Head of caudate nucleus (tissue), 42 donors: ENCODE measurements at places on chromosomes 2 and 18.

- peak; percentile 59 for DNase-seq
Observed at GRCh38 chr2:231800493-231801091, 14.3 kb downstream of the COPS7B start.

DNA sequence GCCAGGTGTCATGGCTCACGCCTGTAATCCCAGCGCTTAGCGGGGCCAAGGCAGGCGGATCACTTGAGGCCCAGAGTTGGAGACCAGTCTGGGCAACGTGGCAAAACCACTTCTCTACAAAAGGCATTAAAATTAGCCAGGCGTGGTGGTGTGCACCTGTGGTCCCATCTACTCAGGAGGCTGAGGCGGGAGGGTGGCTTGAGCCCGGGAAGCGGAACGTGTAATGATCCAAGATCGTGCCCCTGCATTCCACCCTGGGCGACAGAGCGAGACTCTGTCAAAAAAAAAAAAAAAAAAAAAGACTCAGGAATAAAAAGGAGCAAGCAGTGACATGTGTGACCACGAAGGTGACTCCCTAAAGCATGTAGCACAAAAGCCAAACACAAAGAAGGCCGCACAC, 50.1 kb upstream of the SALL3 start:
- no peak for DNase-seq

- DNase-seq: peak; percentile 58
Observed at GRCh38 chr2:11688222-11689069, 18.5 kb upstream of the NTSR2 start.

GRCh38 chr2:106534471-106534870, 47.3 kb downstream of the CD8B2 start:
- DNase-seq: no peak

DNA sequence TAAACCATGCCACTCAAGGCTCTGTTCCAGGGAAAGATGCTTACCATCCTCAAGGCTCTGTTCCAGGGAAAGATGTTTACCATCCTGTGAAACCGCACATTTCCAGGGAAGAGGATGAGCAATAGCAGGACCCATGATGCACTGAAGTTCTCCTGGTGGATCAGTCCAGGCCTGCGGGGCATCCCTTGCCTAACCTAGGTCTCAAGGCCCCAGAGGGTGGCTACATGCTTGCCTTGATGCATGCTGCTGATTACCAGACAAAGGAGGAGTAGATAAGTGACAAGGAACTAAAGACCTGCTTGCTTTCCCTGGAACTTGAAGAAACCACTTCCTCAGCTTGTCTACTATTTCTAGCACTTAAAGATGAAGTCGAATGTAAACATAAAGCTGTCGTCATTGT, 111.0 kb upstream of the LINC00305 start:
- no peak for DNase-seq

GRCh38 chr2:56015711-56016115, 92.1 kb upstream of the EFEMP1 start:
- DNase-seq: no peak

DNA sequence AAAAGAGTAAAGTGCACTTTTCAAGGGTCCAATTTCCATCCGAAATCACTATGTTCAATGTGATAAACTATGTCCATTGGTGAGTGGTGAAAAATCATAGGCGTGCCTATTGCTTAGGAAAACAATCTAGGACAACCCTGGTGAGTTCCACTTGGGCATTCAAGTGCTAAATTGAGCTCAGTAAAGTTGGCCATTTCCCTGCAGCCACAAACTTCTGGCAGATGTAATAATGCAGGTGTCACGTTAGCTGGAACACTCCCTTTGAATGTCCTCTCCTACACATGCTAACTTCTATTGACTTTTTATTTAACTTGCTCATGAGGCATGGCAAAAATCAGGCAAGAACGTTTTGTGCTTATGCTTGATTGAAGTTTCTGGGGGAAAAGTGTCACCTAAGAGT, 67.1 kb downstream of the CPS1 start:
- DNase-seq: no peak

DNA sequence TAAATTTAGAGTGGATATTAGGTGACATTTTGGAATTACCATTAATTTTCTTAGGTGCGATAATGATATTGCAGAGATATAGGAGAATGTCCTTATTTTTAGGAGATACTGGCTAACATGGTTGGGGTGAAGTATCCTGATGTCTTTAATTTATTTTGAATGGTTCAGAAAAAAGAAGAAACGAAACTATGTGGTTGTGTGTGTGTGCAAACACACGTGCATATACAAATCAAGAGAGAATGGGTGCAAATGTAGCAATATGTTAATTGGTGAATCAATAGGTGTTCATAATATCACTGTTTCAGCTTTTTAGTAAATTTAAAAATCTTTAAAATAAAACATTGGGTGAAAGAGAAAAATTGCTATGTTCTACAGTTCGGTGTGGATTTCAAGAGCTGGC, 140.9 kb downstream of the DIS3L2 start:
- DNase-seq: no peak

DNA sequence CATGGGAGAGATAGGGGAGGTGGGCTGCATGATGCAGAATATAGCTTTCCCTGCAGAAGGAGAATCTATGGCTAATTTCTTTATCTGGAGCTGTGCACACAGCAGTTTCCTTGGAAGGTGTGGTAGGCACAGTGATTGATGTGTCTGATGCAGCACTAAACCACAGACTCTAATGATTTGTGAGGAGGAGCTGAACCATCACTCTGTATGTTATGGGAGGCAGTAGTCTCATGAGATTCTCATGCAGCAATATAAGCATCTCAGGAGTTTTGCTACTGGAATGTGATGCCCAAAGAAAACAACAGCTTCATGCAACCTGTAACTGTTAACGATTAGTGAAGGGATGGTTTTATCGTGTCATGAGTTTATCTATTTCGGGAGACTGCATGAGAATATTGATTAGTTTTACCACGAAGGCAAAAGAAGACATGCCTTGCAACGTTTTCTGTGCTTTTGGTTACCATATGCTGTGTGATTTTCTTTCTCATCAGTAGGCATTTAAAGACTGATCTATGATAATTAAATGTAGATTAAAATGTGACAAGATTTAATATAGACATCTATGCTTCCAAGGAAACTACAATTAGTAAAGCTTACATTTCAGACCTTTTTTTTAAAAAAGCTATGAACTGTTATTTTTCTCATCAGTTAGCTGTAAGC, 286.8 kb downstream of the ARL6IP6 start:
- DNase-seq: no peak

GRCh38 chr2:15983496-15983895, 43.1 kb downstream of the MYCN start:
- no peak for DNase-seq

GRCh38 chr18:36321658-36322407, 24.3 kb downstream of the FHOD3 start:
- no peak for DNase-seq

DNA sequence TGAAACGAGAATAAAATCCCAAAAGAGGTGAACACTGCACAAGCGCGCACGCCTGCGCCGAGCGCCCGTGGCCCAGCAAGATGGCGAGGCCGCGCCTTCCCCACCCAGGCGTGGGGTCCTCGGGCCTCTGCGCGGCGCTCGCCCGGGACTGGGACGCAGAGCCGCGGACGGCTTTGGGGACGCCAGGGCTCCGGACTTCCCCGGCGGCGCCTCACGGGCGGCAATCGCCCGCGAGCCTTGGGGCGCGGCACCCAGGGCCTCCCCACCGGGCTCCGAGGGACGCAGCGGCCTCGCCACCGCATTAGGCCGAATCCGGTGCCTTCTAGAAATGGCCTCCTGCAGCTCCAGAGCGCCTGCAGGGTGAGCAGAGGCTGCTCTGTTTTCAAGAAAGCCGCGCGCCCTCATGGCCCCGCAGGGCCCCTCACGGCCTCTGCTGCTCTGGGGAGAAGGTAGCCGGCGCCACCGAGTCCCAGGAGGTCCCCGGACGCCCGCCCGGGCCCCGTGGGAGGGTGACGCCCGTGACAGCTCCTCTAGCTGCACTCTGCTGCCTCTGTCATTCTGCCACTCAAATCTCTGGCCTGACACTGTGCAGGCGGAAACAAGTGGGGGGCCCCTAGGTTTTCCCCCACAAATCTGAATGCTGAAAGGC, 35.9 kb upstream of the POMC start:
- DNase-seq: peak; percentile 69

- no peak for DNase-seq
Observed at GRCh38 chr2:235675678-235676535, 182.1 kb downstream of the AGAP1 start.

DNA sequence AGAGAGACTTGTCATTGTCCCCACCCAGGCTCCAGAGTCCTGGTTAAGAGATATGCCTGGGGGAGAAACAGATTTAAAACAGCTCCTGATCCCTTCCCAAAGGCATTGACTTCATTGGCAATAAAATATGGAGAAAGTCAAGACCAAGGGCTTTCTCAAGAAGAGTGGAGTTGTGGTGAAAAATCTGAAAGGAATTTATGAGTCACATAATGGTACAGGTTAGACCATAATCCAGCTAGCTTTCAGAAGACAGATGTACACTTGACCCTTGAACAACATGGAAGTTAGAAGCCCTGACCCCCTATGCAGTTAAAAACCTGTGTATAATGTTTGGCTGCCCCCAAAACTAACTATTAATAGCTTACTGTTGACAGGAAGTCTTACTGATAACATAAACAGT, 599.1 kb upstream of the SOX11 start:
- DNase-seq: no peak

GRCh38 chr2:200735061-200735460, 76.6 kb upstream of the BZW1 start:
- peak; percentile 84 for DNase-seq

DNA sequence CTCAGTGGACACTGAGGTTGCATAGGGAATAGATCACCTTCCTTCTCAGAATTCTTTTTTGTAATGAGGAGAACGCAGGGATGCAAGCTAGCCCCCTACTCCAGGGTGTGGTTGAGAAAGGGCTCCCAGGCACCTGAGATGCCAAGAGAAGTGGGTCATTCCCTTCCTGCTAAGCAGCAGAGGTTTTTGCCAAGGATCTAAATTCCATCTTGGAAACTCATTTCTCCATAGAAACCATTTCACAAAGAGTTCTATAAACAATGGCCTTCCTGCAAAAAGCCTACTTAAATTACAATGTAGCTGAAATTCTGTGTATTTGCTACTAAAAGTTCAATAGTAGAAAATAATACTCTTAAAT, 3.7 kb upstream of the PPP3R1 start:
- no peak for DNase-seq

GRCh38 chr2:171803757-171804156, 90.3 kb downstream of the SLC25A12 start:
- DNase-seq: no peak

- no peak for DNase-seq
Observed at GRCh38 chr2:224085246-224085645, 46.2 kb upstream of the SERPINE2 start.

- DNase-seq: no peak
Observed at GRCh38 chr18:34746614-34747013, 36.5 kb downstream of the DTNA start.

- peak; percentile 69 for DNase-seq
Observed at GRCh38 chr2:11446733-11447248, 19.2 kb downstream of the E2F6 start.
